Stimulated activated CD8-positive, alpha-beta memory T cell treated with anti-CD3 and anti-CD28 coated beads, Interleukin-7, amount 100 ng/mL, for 1 hour (primary cell): ENCODE measurements at places on chromosomes 1 and 21.

- no peak for DNase-seq
Observed at GRCh38 chr1:93576746-93577145, 104.9 kb downstream of the BCAR3 start.

DNA sequence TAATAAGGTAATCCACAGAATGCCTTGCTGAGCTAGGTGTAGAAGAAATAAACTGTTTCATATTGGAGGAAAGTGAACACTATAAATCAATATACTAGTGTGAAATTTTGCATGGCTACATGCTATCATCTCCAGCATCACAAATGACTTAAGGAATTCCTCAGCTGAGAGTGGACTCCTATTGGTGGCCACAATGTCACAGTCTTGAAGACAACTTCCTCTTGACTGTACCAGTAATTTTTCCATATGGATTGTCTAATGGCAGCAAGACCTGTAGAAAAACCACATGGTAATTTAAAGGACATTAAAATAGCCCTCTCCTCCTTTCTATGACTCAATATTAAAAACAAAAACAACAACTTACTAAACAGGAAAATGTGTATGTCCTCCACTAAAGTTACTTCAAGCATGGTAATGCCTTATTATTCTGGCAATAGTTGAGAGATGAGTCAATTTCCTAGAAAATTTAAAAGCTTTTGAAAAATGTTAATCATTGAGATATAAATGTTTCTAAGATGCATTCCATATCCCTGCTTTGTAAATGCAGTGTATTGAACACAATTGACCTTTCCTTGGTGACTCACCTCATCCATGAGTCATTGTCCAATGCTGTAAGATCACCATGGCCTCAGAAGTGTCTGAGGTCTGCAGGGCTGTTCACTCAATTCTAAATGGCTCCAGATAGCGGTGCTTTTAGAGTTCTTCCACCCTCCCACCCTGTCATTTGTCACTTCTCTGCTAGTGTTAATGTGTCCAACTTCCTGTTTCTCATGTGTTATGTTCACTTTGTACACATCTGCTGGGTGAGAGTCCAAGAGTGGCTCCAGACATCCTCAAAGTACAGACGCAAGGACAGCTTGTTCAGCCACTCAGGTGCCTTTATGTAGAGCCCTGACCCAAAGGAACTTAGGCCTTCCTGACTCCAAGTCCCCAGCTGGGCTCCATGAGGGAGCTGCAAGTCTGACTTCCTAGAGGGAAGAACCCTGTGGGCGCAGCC is 32.8 kb upstream of the DNASE2B start:
- no peak for DNase-seq

DNA sequence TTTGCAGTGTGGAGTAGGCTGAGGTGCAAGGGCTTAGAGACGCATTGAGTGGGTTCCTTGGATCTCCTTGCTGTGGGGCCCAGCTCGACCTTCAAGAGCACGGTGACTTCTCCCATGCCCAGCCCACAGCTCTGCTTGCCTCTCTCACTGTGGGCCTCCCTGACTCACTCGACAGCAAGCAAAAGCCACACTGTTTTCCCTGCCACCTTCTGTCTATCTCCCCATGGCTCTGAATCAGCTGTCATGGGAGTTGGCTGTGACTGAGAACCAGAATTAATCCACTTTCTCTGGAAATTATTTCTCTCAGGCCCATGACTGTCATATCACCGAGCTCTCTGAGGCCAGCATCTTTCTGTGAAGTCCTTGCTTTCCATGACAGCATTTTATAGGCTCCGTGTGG is 140.7 kb downstream of the NOS1AP start:
- DNase-seq, result no peak

- DNase-seq, result no peak
Observed at GRCh38 chr1:157087030-157087429, 12.6 kb downstream of the ETV3L start.

- no peak for DNase-seq
Observed at GRCh38 chr1:112729909-112730308, 14.8 kb upstream of the PPM1J start.

DNA sequence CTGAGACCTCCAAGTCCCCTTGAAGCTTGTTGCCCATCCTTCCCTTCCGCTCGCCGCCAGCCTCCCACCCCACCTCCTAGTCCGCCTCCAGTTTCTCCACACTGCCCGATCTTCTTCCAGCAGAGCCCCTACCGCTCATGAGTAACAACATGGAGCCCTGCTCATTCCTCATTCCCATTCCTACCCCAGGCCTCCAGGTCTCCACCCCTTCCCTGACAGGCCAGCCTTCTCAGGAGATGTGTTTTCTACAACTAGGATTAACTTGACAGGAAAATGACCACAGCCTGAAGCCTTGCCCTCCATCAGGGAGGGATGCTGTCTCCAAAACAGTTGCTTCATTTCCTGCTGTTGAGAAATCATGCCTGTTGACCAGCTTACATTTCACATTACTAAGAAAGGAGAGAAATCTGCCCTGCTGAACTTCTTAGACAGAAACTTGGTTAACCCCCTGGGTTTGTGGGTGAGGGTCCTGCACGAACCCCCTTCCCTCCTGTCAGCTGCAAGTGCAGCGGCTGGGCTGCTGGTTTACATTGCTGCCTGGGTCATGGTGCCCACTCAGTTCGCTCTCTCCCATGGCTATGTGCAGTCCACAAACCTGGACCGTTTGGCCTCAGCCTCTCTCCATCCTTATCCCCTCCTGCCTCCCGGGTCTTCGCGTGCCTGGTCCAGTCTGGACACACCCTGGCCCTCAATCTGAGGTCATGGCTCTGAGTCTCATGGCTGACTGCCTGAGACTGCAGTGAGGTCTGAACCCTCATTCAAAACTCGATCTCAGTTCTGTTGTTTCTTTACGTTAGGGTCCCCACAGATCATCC is 16.1 kb upstream of the CHI3L1 start:
- DNase-seq, result no peak

GRCh38 chr1:70586046-70586445 is 175.0 kb downstream of the CTH start:
- DNase-seq, result no peak

DNA sequence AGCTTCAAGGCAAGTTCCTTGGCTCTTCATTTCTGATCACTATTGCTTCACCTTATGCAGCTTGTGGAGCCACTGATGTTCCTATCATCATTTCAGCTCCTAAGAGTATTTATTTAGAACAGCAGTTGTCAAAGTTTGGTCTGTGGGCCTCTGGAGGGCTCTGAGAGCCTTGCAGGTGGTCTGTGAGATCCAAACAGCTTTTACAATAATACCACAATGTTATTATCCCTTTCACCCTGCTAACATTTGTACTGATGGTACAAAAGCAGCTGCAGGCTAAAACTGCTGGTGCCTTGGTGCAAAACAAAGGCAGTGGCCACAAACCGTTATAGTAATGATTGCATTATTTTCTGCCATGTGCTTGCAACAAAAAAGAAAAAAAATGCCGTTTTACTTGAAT is 33.8 kb downstream of the PATJ start:
- no peak for DNase-seq

DNA sequence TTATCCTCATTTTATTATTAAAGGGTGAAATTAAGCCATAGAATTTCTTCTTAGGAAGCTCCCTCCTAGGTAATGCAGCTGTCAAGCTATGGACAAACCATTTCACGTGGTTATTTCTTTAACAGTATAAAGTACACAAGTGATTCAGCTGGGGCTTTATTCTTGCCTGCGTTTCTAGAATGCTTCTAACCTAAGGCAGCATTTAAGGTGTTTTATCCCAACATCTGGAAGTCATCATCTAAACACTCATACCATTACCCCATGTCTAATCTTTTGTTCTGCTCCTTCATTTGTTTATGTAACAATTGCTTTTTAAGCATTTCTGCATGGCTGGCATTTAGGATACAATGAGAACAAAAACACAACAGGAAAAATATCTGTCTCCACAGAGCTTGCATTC is 829.2 kb upstream of the ADAMTS5 start:
- no peak for DNase-seq

GRCh38 chr1:103489935-103490334 is 35.6 kb upstream of the RNPC3 start:
- no peak for DNase-seq

DNA sequence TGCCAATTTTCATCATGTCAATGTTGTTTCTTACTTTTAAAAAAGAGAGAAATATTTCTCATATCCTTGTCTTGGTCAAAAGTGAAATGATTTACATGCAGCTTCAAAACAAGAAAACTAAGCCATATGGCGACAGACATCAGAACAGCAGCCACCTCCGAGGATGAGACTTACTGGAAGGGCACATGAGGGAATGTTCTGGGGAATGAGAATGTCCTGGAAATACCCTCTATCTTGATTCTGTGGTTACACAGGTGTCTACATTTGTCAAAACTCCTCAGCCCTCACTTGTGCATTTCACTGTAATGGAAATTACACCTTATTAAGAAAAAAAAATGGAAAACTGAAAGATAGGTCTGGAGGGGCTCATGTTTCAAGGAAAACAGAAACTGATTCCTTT is 14.2 kb upstream of the ECE1 start:
- no peak for DNase-seq

- DNase-seq, result no peak
Observed at GRCh38 chr1:235864469-235864868, 2.2 kb downstream of the LYST start.

GRCh38 chr1:241115784-241116183 is 241.2 kb downstream of the RGS7 start:
- no peak for DNase-seq

- DNase-seq, result no peak
Observed at GRCh38 chr1:5678759-5679158, 313.5 kb downstream of the NPHP4 start.

- DNase-seq, result no peak
Observed at GRCh38 chr1:156510709-156511108, 10.1 kb upstream of the MEF2D start.

GRCh38 chr1:10236405-10237156 is 26.2 kb downstream of the KIF1B start:
- DNase-seq, result no peak

- no peak for DNase-seq
Observed at GRCh38 chr1:1978108-1978507, 25.5 kb downstream of the CFAP74 start.

- DNase-seq, result no peak
Observed at GRCh38 chr1:235745503-235746136, 96.0 kb upstream of the GNG4 start.

DNA sequence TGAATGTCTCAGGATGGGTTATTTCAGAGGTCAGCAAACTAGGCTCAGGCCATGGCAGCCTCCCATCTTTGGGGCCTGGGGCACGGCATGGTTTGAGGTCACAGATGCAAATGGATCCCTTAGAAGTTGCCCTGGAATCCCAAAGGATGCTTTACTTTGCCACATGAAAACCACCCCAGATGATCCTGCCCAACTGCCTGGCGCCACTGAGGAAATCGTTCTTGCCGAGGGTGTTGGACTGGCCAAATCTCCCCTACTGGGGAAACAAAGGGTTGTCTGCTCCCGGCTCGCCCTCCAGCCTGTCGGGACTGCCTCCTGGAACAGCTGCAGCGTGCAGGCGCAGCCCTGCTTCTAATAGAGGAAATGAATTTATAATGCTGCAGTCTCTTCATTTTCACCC is 173.0 kb upstream of the LMO4 start:
- no peak for DNase-seq

DNA sequence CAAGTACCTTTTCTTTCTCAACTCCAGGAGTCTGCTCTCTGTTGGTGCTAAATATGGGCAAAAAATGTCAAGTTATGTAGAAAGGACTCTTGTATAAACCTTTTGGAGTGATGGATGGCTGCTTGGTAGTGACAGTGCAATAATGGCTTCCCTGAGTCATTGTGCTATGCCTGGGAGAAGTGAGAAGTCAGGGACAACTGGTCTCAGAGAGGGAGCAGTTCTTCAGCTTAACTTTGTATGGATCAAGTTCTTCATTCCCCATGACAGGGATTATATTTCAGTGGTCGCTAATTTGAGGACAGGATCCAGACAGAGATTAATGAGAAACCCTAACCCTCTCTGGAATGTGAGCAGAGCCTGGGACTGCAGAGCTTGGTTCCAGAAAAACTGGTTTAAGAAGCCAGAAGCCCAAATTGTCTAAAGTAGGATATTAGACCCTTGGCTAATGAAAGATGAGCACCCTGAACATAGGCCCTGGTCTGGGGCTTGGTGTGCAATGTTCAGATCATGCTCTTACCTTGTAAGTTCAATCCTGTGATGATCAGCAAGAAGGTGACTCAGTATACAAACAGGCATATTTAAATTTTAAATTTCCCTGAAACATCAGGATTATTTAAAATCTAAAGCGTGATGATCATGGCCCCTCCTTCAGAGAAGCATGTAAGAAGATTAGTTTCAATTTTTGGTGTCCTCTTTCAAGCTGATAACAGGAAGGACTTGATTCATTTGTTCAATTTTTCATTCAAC is 50.9 kb downstream of the NTMT2 start:
- DNase-seq, result no peak

GRCh38 chr1:211574705-211575104 is 4.3 kb downstream of the SLC30A1 start:
- DNase-seq, result no peak

- no peak for DNase-seq
Observed at GRCh38 chr21:32101277-32101676, 177.6 kb downstream of the MIS18A start.

DNA sequence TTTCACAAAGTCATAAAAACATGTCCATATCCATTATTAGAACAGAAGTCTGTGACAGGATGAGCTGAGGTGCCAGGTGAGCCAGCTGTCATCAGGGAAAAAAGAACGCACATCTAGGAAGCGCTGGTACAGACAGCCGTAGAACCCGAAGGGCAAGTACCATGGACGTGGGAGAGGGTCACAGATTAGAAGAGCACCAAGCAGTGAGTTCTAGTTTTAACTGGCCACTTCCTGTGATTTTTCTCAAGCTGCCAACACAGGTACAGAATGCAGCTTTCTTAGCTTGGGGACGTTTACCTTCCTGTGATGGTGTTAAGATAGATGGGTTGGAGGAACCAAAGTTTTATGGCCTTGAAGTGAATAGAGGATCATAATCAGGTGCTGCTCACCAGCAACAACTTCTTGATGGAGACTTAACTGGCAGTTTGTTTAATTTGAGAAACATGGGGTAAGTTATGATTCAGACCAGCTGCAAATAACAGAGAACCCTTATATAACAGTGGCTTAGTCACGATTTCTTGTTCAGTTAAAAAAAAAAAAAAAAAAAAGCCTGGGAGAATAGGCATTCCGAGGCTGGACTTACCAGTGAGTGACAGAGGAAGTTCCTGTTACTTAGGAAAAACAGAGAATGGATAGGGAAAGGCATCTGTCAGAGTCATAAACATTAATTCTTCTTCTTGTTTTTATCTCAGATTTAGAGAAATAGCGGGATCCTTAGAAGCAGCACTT is 30.9 kb downstream of the AGT start:
- no peak for DNase-seq

GRCh38 chr1:174556392-174556791 is 108.6 kb downstream of the GPR52 start:
- DNase-seq, result no peak

DNA sequence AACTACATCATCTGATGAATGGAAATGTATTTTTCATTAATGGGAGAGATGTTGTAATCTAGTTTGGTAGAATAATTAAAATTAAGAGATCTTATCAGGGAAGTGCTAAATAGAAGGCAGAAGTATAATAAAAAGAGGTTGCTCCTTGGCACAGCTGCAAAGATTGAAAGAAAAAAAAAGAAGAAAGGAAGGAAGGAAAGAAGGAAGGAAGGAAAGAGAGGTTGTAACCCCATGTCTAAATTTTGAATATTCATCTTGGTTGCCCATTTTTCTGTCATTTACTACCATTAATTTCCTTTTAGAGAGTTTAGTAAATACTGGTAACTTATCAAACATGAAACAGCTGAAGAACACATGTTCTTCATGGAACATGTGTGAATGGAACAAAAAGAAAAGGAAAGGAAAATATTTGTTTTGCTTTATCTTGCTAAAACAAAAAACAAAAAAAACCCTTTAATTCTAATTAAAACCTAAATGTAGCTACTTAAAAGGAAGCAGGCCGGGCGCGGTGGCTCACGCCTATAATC is 10.5 kb upstream of the MDM4 start:
- no peak for DNase-seq

- DNase-seq, result no peak
Observed at GRCh38 chr1:227888404-227889046, 59.2 kb downstream of the WNT9A start.
